Skeletal muscle cell (primary cell): ENCODE measurements at places on chromosomes 7 and 10.
A peak's percentile ranks its signal among the peaks of the same experiment; 100 is the strongest.

DNA sequence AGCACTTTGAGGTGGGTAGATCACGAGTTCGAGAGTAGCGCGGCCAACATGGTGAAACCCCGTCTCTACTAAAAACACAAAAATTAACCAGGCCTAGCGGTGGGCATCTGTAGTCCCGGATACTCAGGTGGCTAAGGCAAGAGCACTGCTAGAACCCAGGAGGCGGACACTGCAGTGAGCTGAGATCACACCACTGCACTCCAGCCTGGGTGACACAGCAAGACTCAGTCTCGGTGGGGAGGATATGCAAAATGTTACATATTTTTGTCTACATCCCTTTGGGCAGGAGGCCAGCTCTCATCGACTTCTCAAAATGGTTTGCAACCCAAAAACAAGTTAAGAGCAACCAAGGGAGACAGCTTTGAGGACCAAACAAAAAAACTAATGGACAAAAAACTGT, 8.2 kb downstream of the ATE1 start:
- DNase-seq = no peak

DNA sequence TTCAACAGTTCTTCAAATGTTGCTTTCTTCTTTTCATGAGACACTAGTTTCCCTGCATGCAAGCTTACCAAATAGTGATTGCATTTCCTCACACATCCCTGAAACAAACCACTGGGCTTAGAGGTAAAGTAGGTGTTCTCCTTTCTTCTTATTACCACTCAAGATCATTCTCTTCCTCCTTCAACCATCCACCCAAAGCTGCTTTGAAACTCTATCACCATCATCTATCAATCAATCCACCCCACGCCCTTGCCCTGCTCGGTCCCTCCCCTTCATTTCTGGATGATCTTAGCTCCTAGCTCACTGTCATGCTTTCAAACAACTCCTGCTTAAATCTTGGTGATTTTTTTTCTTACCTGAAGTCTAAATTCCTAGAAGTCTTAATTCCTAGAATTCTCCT, 18.9 kb downstream of the HYCC1 start:
- no peak for DNase-seq

DNA sequence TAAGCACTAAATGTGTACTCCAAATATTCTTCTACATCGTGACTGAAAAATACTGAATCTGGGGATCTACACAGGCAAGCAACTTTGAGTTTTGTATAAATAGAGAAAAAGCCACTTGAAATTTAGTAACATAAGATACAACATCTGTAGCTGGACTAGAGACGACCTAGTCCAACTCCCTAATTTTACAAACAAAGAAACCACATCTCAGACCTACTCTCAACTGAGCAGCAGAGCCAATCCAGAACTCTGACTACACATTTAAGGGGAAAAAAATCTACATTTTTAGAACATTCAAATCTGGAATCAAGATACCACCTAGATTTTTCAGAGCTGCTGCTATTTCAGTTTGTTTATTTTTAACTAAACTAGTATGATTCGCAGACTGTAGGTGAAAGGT, 88.9 kb downstream of the CABCOCO1 start:
- DNase-seq = no peak

- DNase-seq = no peak
Observed at GRCh38 chr7:97847791-97848190, 24.4 kb downstream of the ASNS start.

GRCh38 chr7:6502886-6503285, 48.4 kb downstream of the GRID2IP start:
- no peak for DNase-seq

GRCh38 chr10:3295582-3296151, 123.1 kb upstream of the PITRM1 start:
- DNase-seq = no peak

DNA sequence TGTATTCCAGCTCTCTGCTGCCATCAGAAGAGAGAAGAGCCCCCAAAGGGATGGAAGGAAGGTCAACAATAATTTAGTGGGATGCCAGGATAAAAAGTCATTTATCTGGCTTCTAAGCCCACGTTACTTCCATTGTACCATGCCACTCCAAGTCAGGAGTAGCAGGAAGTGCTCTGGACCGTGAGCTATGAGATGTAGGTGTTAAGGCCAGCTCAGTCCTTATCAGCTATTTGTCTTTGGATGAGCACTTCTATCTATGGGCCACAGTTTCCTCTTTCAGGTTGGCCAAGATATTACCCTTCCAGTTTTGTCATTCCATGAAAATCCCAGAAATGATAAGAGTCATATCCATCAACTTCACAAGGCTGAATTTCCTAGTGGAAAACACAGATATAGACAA, 119.4 kb upstream of the CACUL1 start:
- no peak for DNase-seq

DNA sequence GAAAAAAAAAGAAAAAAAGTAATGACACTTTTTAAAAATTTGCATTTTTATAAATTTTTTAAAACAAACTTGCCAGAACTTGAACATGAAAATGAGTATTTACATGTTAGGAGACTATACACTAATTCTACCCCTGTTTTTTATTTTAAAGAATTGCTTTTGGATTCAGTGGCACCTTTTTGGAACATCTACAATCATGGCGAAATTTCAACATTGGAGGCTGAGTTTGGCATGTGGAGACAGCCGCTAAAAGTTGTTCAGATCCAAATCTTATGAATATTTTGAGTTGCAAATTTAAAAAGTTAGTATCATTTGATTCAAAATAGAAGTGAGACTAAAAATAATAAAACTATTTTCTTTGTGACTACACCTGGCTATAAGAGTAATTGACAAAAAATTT, 804.2 kb downstream of the MAGI2 start:
- DNase-seq = no peak

DNA sequence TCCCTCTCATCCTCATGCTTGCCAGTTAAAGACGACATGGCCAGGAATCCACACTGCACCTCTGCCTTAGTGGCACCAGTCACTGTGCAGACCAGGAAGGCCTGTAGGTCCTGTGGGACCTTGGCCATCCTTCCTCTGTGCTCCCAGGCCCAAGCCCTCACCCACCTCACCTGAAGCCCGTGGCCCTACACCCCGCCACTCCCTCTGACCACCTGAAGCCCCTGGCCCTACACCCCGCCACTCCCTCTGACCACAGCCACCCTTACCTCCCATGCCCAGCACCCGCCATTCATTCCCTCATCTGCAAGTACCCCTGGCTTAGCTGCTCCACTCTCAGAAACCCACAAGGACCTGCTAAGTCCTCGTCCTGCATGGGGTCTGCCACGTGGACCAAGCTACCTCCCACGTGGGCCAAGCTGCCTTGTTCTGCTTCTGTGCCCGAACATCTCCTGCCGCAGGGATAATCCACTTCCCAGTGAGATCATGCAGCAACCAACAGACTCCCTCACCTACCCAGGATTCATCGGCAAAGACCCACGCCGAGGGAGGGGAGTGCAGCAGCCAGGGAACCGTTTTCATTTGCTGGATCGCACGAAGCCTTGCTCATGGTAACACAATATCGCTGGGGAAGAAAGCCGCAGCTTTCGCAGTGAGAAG, 151.2 kb downstream of the TCERG1L start:
- DNase-seq = no peak

GRCh38 chr7:105690325-105690945, 109.1 kb upstream of the EFCAB10 start:
- DNase-seq = no peak

DNA sequence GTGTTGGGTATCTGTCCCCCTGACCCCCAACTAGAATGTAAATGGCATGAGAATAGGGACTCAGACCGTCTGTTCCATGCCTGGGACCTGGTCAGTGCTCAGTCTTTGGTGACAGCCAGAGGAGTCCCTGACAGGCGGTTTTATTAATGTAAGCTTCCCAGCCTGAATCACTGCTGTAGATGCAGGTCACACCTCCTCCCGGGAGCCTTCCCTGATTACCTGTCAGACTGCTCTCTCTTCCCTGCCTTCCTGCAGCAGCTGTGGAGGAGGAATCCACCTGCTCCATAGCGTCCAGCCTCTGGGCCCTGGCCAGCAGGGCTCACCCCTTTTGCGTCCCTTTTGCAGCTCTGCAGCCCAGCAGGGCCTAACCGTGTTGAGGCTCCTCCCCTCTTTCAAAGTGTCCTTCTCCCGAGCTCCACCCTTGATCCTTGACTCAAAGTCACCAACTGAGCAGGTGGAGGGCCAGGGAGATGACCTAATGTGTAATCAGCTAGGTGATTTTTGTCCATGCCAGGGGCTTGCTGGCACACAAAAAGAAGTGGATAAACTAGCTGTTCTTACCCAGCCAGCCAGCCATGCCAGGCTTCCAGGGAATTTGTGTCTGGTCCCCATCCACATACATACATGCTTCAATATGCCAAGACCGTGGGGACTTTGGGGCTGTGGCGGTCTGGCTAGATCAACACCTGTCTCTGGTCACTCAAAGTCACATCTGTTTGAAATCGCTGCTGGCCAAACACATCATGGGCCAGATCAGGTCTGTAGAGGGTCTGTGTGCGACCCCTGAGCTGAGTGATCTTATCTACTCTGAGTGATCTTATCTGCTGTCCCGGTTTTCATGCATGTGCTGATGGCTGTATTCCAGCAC, 195.1 kb downstream of the CCDC3 start:
- no peak for DNase-seq

DNA sequence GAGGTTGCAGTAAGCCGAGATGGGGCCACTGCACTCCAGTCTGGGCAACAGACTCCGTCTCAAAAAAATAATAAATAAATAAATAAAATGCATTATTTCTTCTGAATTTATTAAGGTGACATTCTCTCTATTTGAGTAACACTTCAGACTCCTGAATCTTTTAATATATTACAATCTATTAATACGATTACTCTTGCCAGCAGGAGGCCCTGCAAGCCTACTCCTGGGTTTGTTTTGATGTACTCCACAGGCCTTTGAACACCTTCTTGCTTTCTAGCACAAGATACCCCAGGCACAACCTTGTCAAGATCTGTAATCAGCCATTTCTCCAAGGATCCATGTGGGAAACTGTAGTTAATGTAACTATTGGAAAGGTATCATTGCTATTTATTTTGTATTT, 63.5 kb downstream of the COBL start:
- no peak for DNase-seq

DNA sequence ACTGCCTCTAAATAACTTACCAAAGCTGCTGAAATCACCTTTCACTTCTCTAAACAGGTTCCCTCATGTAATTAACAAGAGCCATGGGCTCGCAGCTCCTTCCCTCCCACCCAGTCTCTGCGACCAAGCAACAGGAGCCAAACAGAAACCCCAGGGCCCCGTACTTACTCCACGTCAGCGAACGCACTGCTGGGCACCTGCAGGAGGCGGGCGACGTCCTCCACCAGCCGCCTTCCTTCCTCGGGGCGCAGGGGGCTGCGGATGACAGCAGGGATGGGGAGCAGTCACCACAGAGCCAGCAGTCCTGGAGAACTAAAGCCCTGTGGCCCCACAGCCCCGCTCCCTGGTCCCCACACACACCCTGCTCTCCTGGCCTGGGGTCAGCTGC, 477.0 kb downstream of the PTPRN2 start:
- DNase-seq = no peak

- DNase-seq = no peak
Observed at GRCh38 chr10:36280890-36281499, 638.9 kb upstream of the FZD8 start.

- peak; percentile 24 for DNase-seq
Observed at GRCh38 chr7:93890041-93890463, 501 bp downstream of the TFPI2 start.

DNA sequence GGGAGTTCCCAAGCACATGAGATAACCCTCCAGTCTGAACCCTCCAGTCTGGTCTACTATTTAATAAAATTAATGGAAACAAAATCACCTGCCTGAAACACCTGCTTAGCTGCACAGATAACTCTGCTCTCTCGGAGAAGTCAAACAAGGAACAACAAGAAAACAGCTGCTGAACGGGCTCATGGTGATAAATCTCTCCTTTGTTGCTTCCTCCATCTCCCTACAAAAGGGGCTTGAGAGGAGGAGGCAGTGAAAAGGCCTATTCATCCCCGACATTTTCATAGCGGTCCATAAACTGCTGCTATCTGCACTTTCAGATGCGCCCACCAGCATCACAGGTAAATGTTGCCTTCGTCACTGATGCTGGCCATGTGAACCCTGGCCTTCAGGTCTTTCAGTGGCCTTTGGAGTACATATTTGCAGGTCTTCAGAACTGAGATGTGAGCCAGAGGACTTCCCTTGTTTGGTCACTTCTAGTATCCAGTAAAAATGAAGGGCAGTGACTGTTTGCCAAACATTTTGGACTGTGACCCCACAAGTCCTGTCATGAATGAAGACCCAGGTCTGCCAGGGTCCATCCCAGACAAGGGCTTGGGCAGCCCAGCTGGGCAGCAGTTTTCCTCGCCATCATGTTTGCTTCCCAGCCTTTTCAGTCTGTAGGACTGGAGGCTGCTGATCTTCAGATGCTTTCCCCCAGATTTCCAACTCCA, 15.9 kb downstream of the FKBP6 start:
- DNase-seq = no peak

GRCh38 chr10:112524641-112525040, 77.6 kb downstream of the VTI1A start:
- no peak for DNase-seq

DNA sequence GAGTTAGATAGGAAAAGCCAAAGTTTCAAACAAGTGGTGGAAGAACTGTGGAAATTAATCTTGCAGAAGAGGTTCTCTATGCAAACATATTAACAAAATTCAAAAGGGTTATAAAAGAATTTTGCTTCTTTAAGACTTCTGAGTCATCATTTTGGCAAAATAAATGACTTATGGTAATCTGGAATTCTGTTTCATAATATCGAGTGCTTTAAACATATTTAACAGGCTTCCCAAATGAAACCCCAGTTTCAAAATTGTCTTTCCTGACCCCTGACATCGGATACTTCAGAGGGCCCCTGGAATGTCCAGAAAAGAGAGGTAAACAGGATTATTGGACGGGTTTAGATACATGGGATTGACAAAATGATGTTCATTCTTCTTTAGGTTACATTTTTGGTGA, 444.6 kb downstream of the HTR7 start:
- no peak for DNase-seq

DNA sequence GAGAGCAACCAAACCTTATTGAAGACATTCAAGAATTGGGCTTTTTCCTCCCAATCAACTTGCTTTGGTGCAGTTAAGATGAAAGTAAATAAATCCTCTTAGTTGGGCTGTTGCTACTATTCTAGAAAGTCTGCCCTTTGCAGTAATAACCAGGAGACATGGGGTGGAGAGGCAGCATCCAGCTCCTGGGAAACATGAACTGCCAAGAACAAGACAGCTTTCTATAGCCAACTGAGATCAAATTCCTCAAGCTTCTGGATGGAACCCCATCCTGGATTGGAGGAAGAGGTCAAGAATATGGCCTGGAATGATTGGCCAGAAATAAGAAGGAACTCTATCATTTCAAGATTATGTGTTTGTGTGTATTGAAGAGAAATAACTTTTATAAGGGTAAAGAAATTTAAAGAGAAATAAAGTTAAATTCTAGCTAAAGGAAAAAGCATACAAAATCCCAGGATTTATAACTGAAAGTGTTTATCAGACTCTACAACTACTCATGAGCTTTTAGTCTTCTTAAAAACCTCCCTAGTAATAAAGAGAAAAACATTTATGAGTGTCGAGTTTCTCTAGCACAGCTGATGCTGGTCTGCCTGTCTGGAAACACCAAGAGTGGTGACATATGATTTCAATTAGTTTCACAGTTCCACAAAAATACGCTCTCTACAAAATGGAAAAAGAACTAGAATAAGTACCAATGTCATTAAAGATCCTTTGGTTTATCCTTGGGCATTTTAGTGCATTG, 70.1 kb upstream of the COL1A2 start:
- no peak for DNase-seq
